ENCODE measurements at places on chromosomes 12 and 14.
A peak's percentile ranks its signal among the peaks of the same experiment; 100 is the strongest.

GRCh38 chr12:81359736-81360135 lies 281.9 kb downstream of the ACSS3 start:
- no peak for DNase-seq

DNA sequence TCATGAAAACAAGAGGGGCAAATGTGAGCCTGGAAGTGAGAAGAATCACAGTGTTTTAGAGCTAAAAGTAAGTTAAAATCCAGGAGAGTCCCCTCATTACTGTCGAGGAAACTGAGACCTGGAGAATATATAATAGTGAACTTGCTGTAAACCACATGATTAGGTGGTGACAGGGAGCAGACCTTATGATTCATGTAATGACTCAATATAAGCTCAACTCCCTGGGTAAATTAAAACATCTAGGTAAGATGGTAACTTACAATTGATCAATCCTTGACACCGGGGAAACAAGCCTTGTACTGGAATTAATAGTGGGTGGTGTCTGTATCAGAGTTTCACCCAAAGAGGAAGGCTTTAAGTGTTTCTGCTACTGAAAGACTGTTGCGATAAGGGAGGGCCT lies 269.3 kb downstream of the SNAPC1 start:
- DNase-seq = no peak

DNA sequence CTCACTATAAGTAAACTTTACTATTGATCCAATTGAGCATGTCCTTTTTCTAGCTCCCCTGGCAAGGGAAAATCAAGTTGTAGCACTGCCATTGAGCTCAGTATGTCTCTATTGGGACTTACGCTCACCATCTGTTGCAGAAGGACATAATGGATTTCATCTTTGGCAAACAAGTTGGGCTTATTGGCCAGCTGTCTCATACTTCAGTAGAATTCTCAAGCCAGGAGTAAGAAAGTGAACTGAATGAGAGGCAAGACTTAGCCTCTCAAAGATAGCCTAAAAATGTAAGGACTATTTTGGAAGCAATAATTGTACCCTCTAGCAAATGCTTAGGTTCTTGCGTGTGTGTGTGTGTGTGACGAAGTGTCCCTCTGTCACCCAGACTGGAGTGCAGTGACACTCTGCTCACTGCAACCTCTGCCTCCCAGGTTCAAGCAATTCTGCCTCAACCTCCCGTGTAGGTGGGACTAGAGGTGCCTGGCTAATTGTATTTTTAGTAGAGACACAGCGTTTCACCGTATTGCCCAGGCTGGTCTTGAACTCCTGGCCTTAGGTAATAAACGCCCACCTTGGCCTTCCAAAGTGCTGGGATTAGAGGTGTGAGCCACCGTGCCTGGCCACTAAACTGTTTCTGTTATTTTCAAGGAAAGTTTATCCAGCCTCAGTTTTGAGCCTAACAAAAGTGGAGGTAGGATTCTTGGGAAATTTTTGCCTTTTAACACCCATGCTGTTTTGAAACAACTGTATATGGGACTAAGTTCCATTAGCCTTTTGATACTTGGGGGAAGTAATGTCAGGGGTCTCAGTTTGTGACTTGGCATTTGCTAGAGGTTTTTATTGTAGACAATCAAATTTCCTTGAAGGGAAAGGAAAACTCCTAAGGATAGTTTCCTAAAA lies 7.0 kb downstream of the HNRNPA1 start:
- DNase-seq = no peak

GRCh38 chr12:124388679-124389137 lies 93.8 kb downstream of the RFLNA start:
- DNase-seq = peak; percentile 48

GRCh38 chr14:74415115-74415437 lies 10.9 kb downstream of the SYNDIG1L start:
- no peak for DNase-seq

DNA sequence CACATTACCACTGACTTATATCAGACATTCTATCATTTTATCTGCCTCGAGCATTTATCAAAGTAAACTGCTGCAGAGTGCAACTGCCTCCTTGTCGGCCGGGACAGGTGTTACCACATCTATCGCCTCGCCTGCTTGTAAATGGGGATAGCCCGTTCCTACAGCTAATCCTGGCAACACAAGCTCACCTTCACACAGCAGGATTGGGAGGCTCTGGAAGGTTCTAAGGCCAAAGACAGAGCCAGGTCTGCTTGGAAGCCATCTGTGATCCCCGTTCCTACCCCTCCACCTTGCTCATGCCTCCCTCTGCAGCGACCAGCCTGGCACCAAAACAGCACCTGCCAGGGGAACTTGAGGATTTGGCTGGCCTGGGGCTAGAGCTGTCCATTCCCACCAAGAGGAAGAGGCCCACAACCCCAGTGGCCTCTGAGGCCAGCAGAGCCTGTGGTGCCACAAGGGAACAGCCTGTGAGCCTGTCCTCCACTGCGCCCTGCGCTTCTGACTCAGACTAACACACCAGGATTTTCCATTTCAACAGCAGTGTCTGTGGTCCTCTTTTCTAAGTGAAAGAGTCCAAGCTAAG lies 114.8 kb upstream of the DIO3 start:
- no peak for DNase-seq
